ENCODE measurements at places on chromosomes 4 and X. TPM values are rescaled to one million over a fixed set of nuclear protein-coding genes. Genes with fewer than 3 reads are reported as not detected.

- H3K27me3 ChIP-seq: no peaks in the 10 kb centered on the region
- H3K4me3 ChIP-seq: no peak overlapping the region
- H3K4me1 ChIP-seq: no peaks in the 10 kb centered on the region
- no peaks in the 10 kb centered on the region for H3K36me3 ChIP-seq
- no peak overlapping the region for H3K27ac ChIP-seq
Measured at GRCh38 chr4:68954126-68954525, 2.5 kb upstream of the UGT2A3 start.

DNA sequence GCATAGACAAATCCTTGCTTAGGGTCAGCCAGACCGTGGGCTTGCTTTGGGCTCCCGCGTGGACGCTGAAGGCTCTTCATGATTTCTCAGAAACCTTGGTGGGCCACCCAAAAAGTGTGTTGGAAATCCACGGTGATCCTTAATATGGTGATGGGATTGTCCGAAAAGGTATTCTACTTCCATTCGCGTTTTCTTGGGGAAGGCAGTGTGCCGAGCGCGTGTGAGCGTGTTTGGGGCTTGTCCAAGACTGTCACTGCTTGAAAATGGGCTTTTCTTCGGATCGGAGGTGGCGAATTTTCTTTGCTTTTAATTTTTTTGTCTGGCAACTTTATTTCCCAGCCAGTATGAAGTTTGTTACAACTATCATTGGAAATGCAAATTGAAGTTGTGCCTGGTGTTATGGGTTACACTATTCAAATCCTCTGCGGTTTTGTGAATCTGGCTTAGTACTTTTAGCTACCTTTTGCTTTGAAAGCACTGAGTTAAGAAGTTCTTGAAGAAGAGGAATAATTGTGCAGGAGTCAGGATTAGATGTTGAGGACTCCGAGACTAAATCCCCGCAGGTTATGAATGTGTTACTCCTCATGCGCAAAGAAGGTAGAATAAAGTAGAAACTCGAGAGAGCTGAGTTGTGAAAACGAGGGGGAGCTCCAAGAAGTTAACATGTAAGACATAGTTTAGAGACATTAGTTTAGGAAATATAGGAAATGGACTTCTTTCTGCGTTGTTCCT, 3.2 kb downstream of the SPRY1 start:
- H3K4me1 ChIP-seq: peaks cover 7% of the 10 kb centered on the region
- no peak for DNase-seq
- H3K27ac ChIP-seq: no peak overlapping the region
- H3K36me3 ChIP-seq: no peaks in the 10 kb centered on the region
- H3K27me3 ChIP-seq: peaks cover 11% of the 10 kb centered on the region
- H3K4me3 ChIP-seq: peak overlapping the region; percentile 63

- no peak for DNase-seq
- no peak overlapping the region for H3K4me3 ChIP-seq
- no peaks in the 10 kb centered on the region for H3K4me1 ChIP-seq
- no peak overlapping the region for H3K27ac ChIP-seq
- H3K36me3 ChIP-seq: no peaks in the 10 kb centered on the region
- no peaks in the 10 kb centered on the region for H3K27me3 ChIP-seq
Measured at GRCh38 chrX:3445806-3446490, 99.5 kb upstream of the MXRA5 start.

- no peaks in the 10 kb centered on the region for H3K27me3 ChIP-seq
- no peak overlapping the region for H3K4me3 ChIP-seq
- no peak for DNase-seq
- no peak overlapping the region for H3K27ac ChIP-seq
- no peaks in the 10 kb centered on the region for H3K36me3 ChIP-seq
Measured at GRCh38 chr4:17109126-17109525, 210.7 kb upstream of the LDB2 start.

DNA sequence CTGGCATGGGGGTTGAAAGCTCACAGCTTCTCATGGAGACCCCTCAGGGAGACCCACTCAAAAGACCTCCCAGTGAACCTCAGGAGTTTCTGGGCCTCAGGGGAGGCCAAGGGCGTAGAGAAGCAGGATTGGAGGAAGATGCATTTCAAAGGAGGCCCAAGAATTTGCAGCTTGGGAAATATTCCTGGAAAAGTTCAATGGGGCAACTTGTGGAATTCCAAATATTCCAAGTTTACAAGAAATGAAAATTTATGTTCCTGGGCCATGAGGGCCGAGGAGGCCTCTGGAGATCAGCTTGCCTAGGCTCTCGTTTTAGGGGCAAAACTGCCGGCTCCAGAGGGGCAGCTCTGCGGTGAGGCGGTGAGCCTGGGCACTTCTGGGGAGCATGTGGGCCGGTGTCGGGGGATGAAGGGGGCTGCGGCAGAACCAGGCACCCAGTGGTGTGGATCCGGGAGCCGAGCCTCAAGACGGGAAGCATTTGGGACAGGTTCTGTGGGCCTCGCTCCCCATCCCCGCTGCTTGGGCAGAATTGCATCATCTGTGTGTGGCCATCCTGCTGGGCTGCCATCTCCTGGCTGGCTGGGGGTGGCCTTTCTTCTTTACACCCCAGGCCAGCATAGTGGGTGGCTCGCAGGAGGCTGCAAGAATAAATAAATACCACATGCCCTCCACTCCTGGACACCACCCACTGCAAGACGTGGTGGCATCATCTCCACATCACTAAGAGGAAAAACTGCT, 54.6 kb upstream of the GPR78 start:
- DNase-seq: no peak
- H3K27ac ChIP-seq: no peak overlapping the region
- no peaks in the 10 kb centered on the region for H3K4me1 ChIP-seq
- no peaks in the 10 kb centered on the region for H3K36me3 ChIP-seq

- no peaks in the 10 kb centered on the region for H3K4me1 ChIP-seq
- no peak within 1 kb of the TSS for H3K27ac ChIP-seq
- no peaks in the 10 kb centered on the region for H3K36me3 ChIP-seq
- H3K27me3 ChIP-seq: no peaks in the 10 kb centered on the region
Measured at GRCh38 chrX:137565921-137566745, at the start of gene ZIC3. Gene ZIC3, plus strand, starts transcription at chrX:137566127. Its CDS starts 565 bp downstream, at chrX:137566692.

DNA sequence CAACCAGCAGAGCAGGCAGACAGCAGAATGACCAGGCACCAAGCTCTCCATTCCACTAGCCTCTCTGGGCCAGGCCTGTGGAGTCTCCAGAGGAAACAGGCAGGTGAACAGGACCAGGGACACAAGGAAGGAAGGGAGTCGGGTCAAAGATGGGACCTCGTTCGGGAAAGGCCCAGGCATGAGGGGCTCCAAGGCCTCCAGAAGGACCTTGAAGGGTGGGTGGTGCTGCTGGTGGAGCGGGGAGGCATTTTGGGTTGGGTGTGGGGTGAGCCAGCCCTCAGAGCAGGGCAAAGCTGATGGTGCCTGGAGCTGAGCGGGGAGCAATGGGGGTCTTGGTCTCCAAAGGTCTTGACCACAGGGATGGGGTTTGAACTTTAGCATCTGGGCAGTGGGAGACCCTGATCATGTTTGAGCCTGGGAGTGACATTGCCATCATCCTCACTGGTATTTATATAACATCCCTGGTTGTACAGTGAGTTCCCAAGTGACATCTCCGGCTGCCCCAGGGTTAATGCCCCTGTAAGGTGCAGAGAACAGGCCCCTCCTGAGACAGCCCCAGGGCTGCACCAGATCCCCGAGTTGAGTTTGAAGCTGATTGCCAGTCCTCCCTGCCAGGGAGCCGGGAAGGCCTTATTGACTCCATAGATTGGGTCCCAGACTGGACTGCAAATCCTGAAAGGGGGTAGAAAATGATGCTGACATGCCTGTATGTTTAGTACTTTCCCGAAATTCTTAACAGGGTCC, 52.7 kb downstream of the PSAPL1 start:
- H3K4me1 ChIP-seq: no peaks in the 10 kb centered on the region
- no peak overlapping the region for H3K27ac ChIP-seq
- no peak for DNase-seq
- H3K4me3 ChIP-seq: no peak overlapping the region
- H3K36me3 ChIP-seq: no peaks in the 10 kb centered on the region

GRCh38 chr4:20356565-20356964, 104.9 kb downstream of the SLIT2 start:
- H3K27me3 ChIP-seq: no peaks in the 10 kb centered on the region
- no peak for DNase-seq
- H3K4me1 ChIP-seq: no peaks in the 10 kb centered on the region
- H3K4me3 ChIP-seq: no peak overlapping the region

- no peaks in the 10 kb centered on the region for H3K27me3 ChIP-seq
- H3K36me3 ChIP-seq: no peaks in the 10 kb centered on the region
- no peak overlapping the region for H3K4me3 ChIP-seq
- H3K27ac ChIP-seq: no peak overlapping the region
- DNase-seq: no peak
Measured at GRCh38 chrX:9626379-9626778, 139.3 kb downstream of the GPR143 start.

GRCh38 chr4:20347531-20347930, 95.8 kb downstream of the SLIT2 start:
- H3K27ac ChIP-seq: no peak overlapping the region
- no peaks in the 10 kb centered on the region for H3K4me1 ChIP-seq
- no peaks in the 10 kb centered on the region for H3K36me3 ChIP-seq
- DNase-seq: no peak
- no peaks in the 10 kb centered on the region for H3K27me3 ChIP-seq

DNA sequence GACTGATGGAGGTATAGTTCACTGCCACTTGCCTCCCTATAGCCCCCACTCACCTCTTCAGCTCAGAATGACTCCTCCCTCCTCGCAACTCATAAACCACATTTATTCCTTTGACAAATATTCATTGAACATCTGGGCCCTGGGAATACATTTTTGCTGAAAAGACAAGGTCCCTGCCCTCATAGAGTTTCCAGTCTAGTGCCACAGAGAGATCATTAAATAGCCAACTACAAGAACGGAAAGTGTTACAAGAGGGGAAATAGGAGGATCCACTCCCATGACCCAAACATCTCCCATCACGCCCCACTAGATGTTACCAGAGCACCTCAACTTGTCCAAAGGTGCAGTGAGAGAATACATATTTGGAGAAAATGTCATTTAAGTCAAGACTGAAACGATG, 3.2 kb upstream of the KLF3 start:
- no peaks in the 10 kb centered on the region for H3K36me3 ChIP-seq
- no peak overlapping the region for H3K27ac ChIP-seq
- H3K27me3 ChIP-seq: no peaks in the 10 kb centered on the region
- DNase-seq: no peak
- H3K4me3 ChIP-seq: no peak overlapping the region

GRCh38 chr4:7900334-7900909, 39.2 kb downstream of the AFAP1 start:
- H3K27me3 ChIP-seq: no peaks in the 10 kb centered on the region
- no peak for DNase-seq
- no peaks in the 10 kb centered on the region for H3K4me1 ChIP-seq
- no peaks in the 10 kb centered on the region for H3K36me3 ChIP-seq

DNA sequence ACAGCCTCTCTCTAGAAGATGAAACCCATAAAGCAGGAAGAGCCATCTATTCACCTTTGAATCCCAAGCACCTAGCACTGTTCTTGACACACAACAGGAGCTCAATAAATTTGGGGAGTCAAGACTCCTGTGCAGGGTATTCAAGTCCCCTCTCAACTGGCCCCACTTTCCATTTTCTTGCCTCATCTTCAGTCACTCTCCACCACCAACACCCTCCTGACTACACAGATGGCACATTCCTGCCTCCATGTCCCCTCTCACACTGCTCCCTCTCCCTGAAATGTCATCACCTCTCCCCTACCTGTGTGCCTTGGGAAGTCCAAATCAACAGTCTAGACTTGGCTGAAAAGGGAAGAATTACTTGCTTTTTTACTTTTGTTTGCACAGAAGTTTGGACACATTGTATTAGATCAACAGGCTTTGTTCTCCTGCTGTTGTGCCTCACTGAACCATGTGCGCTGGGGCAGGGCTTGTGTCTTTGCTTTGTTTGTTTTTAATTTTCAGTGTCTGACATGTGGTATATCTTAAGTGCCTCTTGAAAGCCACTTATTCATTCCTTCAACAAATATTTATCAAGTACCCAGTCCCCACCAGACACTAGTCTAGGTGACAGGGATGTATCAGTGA, 85.1 kb downstream of the APBB2 start:
- no peaks in the 10 kb centered on the region for H3K36me3 ChIP-seq
- H3K4me3 ChIP-seq: no peak overlapping the region
- H3K4me1 ChIP-seq: peaks cover 5% of the 10 kb centered on the region
- no peak overlapping the region for H3K27ac ChIP-seq
- no peaks in the 10 kb centered on the region for H3K27me3 ChIP-seq

DNA sequence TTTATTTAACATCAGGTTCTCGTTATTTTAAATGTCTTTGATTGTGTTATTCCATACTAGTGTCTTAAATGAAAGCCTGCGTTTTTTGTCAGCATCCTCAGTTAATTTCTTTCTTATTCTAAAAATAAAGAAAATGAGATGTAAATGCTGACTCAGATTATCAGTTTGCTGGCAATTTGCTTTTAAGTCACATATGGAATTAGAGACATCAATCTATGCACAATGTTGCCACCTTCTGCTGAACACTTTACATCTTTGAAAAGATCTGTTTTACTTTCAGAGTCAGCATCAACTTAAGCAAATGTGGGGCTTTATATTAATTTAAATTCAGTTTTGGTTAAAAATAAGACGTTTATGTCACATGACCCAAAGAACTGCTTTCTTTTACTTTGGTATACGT, 99.2 kb downstream of the ADGRL3 start:
- no peak overlapping the region for H3K27ac ChIP-seq
- H3K36me3 ChIP-seq: no peaks in the 10 kb centered on the region
- H3K4me1 ChIP-seq: no peaks in the 10 kb centered on the region
- no peak overlapping the region for H3K4me3 ChIP-seq
- no peaks in the 10 kb centered on the region for H3K27me3 ChIP-seq

GRCh38 chr4:167544391-167544790, 310.1 kb upstream of the SPOCK3 start:
- H3K27me3 ChIP-seq: no peaks in the 10 kb centered on the region
- H3K4me1 ChIP-seq: no peaks in the 10 kb centered on the region
- no peak overlapping the region for H3K4me3 ChIP-seq
- no peak overlapping the region for H3K27ac ChIP-seq

DNA sequence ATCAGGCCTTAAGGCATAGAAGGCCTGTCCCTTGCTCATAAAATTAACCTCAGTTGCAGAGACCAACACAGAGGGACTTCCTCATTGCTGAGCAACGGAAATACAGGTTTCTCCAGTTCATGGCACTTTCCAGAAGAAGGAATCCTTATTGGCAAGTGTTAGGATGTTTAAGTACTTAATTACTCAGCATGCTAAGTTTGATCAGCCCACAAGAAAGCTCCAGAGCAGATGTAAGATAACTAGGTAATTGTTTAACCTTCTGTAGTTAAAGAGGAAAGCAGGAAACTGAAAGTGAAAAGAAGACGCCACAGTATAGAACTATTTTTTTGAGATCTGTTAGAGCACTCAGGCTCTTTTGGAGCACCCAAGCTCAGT, 33.5 kb downstream of the SMS start:
- peak; percentile 17 for DNase-seq
- H3K36me3 ChIP-seq: no peaks in the 10 kb centered on the region
- H3K27me3 ChIP-seq: no peaks in the 10 kb centered on the region
- peak overlapping the region; percentile 68 for H3K27ac ChIP-seq

FGF13 gene
- total RNA-seq: 0.24 TPM

TEX11 gene
- not detected for total RNA-seq

TAF9B gene
- 14.9 TPM for total RNA-seq

NPY1R gene
- total RNA-seq: not detected

KIAA1210 gene
- not detected for total RNA-seq

TTC29 gene
- not detected for total RNA-seq

All from GM12878 (cell line).